ENCODE measurements at places on chromosomes 2 and 18. TPM values are rescaled to one million over a fixed set of nuclear protein-coding genes. Genes with fewer than 3 reads are reported as not detected.

Gene REG3A
- not detected for polyA plus RNA-seq

Gene CDKL4
- not detected for polyA plus RNA-seq

Gene TMEM247
- not detected for polyA plus RNA-seq

Gene SPP2
- not detected for polyA plus RNA-seq

Gene ALPG
- polyA plus RNA-seq: not detected

GRCh38 chr2:109530712-109531111, 83.1 kb downstream of the SEPTIN10 start:
- no peak for DNase-seq

GRCh38 chr2:33652830-33653229, 53.7 kb upstream of the FAM98A start:
- no peak for DNase-seq

GRCh38 chr2:217290467-217290866, 430.6 kb upstream of the TNP1 start:
- DNase-seq: no peak

- no peak for DNase-seq
These were observed 51.1 kb downstream of the LPIN2 start for GRCh38 chr18:2961821-2962220.

DNA sequence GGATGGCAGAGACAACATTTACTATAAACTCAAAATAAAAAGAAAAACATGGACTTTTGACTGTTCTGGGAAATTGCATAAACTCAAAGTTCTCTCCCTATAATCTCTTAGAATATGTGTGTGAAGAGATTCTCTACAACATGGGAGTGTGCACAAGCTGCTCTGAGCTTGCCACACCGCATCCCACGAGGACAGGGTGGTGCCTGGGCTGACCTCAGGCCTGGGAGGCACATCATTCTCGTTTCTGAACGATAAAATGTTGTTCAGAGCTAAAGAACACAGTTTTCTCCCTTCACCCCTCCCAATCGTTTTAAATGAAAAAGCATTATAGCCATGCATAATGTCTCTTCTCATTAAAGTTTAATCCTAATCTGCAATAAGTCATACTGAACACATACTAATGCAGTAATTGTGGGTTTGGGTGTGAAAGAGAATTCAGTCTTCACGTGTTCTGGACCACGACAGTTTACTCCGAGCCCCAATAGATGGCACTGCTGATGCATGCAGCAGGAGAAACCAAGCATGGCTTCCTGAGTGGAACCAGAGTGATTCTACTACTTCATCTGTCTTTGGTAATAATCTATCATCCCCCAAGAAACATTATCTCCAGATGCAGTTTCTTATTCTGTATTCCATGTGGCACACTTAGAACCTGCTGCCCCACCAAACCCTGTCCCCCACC, 46.9 kb upstream of the LAMA1 start:
- DNase-seq: no peak

DNA sequence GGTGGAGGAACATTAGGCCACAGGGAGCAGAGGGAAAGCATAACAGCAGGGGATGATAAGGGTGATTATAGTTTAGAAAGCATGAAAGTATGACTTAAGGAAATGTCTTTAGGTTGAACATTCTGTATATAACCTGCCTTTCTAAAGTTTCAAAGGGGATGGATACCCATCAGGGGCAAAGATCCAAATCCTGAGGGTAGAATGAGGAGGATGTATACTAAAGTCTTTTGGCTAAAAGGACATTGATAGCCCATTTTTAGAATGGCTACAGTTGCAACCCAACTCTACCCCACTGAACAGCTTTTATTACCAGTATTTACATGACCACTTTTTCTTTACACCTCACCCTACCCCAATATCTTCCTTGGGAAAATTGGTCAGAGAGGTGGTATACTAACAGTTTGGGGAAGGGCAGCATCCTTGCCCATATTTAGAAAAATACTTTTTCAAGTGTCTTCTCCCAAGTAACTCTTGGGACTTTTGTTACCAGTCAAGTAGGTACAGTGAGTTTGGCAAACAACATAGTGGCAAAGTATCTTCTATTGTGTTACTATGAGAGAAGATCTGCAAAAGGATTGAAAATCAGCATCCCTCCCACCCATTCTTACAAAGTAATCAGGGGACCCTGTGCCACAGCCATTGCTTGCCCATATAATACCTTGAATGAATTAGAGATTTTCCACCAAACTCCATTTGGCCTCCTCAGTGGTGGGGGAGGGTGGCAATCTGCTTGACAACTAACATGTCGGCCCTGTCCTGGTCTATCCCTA, 8.3 kb downstream of the MAT2A start:
- no peak for DNase-seq

DNA sequence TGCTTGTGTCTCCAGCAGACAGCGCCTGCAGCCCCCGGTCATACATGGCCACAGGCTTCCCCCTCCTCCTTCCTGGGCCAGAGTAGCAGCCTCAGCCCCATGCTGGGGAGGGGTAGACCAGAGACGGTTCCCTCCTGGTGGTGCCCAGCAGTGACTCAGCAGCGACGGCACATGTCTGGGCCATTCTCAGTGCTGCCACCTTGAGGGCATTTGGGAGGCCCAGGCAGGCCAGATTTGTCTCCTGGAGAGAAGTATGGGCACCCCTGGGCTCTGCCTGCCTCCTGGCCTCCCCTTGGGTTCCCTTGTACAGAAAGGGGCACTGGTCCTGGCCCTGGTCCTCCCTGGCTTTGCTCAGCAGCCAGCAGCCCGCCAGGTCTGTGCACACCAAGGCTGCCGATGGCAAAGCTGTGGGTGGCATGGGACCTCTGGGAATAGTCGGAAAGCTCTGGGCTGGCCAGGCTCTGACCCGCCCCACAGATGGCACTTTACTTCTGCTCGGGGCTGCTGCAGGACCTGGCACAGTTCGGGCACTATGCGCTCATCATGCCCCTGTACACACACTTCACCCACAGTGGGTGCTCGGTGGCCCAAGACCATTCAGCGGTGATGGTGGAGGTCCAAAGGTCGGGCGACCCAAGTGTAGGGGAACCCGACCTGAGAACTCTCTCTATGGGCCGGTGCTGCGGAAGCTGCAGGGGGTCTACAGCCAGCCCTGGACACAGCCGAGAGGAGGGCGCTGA, 11.4 kb upstream of the ALPI start:
- no peak for DNase-seq

DNA sequence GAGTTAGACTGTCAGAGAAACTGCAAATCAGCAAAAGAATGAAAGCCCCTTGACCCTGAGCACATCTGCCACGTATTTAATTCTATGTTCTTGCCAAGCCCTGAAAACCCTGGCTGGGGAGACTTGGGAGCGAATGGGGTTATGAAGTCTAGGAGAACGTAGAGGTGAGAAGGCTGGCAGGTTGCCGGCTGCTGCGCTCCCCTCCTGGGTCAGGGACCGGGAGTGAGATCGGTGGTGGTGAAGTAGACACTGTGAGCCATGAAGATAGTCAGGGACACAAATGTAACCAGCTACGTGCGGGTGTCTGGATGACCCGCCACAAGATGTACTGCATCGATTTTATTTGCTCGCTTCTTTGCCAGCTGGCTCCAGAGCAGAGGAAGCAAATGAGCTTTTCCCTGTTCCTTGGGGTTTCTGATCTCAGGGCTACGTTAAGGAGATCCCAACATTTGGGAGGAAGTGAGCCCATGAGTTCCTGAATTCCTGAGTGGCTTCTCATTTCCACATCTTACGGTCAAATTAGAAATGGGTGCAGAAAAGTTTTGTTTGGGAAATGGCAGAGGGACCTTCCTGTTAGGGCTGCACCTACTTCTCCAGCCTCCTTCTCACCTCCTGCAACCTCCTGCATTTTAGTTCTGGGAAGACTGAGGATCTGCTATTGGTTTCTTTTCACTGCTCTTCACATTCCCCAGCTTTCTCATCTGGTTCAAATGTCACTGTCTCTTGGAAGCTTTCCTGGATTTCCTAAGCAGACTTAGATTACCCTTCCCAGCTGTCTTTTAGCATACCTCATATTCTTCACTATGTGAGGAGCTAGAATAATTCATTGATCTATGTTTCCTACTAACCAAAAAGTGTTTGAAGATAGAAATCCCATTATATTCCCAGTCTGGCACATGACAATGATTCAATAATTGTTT, 360.6 kb downstream of the ZNF521 start:
- no peak for DNase-seq

DNA sequence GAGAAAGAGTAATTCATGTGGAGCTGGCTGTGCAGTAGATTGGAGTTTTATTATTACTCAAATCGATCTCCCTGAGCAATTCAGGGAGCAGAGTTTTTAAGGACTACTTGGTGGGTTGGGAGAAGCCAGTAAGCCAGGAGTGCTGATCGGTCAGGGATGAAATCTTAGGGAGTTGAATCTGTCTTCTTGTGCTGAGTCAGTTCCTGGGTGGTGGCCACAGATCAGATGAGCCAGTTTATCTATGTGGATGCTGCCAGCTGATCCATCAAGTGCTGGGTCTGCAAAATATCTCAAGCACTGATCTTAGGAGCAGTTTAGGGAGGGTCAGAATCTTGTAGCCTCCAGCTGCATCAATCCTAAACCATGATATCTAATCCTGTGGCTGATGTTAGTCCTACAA, 17.0 kb upstream of the UGT1A8 start:
- no peak for DNase-seq

Measured in BJ (cell line).